GM13976 (cell line): ENCODE measurements at places on chromosomes 2 and 18.

- no peak for DNase-seq
Observed at GRCh38 chr2:175441181-175441761, 259.8 kb upstream of the ATP5MC3 start.

DNA sequence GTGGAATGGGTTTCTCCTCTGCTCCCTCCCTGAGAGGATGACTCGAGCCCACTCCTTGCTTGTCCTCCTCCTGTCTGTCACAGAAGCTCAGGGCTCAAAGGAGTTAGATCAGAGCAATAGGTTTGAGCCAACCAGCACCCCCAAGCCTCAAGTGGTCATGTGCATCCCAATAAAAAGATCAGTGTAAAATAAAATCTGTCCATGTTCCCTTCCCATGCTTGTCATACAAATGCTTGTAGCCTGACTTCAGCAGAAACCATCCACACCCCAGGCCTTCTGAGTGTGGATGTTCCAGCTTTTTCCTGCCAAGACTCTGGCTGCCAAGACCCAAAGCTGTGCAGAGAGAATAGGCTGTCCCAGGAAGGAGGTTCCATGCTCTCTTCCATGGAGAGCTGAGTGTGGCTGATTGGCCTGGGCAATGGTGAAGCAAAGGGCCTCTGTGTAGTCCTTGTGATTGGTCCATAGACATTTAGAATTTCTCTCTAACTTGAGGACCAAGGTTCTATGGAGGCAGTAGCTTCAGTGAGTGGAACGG is 67.4 kb downstream of the GYPC start:
- DNase-seq: no peak

GRCh38 chr2:166256896-166257295 is 118.8 kb downstream of the SCN9A start:
- no peak for DNase-seq

GRCh38 chr18:1658908-1659566 is 754.4 kb downstream of the ADCYAP1 start:
- no peak for DNase-seq

- DNase-seq: no peak
Observed at GRCh38 chr2:237886685-237887481, 27.5 kb downstream of the RAMP1 start.

DNA sequence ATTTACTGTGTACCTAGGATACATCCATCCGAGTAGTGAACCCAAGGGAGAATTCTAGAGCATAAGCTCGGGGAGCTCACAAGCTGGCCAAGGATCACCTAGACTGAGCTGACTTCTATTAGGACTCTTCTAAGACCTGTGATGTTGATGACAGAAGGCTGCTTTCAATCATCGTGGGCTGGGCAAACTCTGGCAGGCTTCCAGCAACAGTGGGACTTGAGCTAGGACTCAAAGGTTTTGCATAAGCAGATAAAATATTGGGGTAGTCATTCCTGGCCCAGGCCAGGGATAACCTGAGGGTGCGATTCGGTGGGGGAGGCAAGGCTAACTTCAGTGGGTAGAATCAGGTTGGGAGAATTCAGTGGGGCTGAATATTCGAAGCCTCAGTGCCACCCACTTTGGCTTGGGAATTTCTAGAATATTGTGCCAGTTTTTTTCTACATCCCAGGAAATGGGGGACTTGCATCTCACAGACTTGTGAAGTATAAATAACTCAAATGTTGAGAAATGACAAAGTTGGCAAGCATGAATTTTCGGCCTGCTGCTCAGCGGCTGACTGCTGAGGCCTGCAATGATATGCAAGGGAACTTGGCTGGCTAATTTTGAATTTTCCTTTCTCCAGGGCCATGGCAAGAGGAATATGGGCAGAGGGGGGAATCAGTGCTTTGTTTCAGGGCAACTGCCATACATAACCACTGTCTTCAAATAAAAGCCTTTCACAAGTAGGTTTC is 274.3 kb downstream of the PRKCE start:
- no peak for DNase-seq

GRCh38 chr2:47226923-47227220 is 71.8 kb upstream of the STPG4 start:
- DNase-seq: no peak

DNA sequence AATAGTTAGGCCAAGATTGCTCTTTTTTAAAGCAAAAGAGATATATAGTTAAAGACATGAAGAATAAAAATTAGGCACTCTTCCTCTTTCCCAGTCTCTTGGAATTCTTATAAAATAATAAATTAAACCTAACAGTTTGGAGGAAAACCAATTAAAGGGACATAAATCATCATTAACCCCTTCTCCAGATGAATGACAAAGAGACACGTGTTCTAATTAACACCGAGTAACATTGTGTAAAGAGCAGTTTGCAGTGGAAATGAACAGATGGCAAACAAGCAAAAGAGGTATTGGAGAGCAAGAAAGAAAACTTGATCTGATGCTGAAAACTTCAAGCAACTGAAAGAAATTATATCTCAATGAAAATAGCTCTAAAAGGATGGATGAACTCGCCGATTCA is 48.4 kb downstream of the BCL2 start:
- no peak for DNase-seq

DNA sequence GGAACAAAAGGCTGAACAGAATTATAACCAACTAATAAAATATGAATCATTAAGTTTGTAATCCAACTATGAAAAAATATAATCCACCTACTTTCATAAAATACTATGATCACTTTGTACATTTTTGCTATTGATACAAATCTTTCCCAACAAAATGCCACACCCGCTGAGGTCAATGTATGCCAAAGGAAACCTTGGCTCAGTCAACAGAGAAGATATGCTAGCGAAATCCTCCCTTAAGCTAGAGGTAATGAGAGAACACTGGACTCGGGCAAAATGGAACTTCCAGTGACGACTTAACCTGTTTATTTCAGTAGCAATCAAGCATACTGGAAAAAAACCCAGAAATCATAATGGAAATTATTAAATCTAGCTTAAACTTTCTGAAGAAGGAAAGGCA is 81.5 kb downstream of the NOL10 start:
- DNase-seq: no peak

DNA sequence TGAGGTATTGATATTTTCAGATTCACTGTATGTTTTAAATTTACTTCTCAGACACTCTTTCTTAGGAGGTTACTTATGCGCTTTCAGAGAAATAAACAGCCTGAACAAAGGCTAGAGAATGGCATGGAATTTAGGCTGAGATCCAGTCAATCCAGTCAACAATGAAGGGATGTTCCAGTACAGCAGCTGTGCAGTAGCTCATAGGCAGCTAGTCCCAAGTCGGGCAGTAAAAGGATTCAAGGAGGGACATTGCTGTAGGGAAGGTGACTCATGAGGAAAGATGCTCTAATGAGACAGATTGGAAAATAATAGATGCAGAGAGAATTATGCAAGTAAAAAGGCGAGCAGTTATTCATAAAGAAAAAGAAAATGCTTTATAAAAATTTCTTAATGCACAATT is 397.9 kb upstream of the RGPD4 start:
- DNase-seq: no peak

DNA sequence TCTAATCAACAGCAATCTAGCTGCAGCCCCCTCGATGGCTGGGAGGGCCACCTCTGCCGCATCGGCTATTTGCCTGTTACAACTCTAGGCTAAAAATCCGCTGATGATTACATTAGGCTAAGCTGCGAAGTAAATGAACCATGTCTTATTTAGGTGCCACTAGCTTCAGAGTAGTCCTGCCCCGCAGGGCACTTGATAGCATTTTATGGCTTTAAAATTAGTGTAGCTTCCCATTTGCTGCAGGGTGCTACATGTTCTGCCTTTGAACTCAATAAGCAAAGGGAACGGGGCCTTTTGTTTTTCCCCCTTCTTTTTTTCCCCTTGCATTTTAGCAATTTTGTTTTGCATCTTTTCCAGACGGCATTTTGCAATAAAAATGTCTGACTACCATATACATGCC is 270.2 kb downstream of the GBX2 start:
- no peak for DNase-seq

GRCh38 chr2:52429171-52429570 is 1338.4 kb upstream of the CHAC2 start:
- no peak for DNase-seq

GRCh38 chr2:229715895-229716507 is 1.6 kb upstream of the DNER start:
- no peak for DNase-seq

- DNase-seq: no peak
Observed at GRCh38 chr2:207341804-207342203, 176.1 kb upstream of the KLF7 start.

DNA sequence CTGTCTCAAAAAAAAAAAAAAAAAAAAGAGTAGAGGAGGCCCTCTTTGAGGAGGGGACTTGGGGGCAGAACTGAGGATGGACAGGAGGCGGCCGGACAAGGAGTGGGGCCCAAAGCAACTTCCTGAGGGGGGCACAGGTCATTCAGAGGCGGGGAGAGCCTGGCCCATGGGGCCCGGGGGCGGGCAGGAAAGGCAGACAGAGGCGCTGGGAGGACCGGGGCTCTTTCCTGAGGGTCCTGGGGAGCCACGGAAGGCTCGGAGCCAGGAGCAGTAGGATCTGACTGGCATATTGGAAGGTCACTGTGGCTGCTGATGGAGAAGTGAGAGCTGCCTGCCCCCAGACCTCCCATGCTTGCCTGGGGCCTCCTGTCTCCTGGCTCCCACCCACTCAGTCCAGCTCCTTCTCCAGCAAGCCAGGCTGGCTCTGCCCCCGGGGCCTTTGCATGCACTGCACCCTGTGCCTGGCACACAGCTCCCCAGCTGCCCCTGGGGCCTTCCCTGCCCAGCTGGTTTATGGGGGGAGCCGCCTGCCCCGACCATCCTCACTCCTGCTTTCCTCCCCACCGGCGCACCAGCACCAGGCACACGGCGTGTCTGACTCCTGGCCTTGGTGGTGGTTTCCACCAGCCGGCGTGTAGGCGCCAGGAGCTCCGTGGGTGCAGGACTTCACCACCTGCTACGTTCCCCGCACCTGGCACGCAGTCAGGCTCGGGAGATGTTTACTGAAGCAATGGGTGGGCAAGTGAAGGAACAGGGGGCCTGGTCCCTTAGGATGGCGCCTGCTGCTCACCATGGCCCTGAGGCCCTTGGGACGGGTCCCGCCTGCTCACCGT is 5.6 kb downstream of the ESPNL start:
- no peak for DNase-seq

DNA sequence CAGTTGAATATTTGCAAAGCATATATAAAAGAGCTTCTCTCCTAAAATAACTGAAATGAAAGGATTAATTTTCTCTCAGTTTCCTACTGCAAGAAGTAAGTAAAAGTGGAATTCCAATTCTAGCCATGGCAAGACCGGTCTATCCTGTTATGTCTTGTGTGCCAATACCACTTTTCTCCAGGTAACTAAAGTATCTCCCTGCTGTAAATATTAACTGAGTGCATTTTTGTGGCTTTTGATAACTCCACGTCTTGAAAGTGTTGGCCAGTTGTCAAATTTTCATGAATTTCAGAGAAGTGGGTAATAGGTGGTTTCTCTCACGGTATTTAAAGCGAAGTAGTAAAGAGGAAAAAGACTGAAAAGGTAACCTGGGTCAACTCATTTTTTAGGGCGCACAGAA is 225.9 kb downstream of the NEDD4L start:
- no peak for DNase-seq

GRCh38 chr18:62226047-62226446 is 39.0 kb downstream of the RELCH start:
- DNase-seq: no peak

DNA sequence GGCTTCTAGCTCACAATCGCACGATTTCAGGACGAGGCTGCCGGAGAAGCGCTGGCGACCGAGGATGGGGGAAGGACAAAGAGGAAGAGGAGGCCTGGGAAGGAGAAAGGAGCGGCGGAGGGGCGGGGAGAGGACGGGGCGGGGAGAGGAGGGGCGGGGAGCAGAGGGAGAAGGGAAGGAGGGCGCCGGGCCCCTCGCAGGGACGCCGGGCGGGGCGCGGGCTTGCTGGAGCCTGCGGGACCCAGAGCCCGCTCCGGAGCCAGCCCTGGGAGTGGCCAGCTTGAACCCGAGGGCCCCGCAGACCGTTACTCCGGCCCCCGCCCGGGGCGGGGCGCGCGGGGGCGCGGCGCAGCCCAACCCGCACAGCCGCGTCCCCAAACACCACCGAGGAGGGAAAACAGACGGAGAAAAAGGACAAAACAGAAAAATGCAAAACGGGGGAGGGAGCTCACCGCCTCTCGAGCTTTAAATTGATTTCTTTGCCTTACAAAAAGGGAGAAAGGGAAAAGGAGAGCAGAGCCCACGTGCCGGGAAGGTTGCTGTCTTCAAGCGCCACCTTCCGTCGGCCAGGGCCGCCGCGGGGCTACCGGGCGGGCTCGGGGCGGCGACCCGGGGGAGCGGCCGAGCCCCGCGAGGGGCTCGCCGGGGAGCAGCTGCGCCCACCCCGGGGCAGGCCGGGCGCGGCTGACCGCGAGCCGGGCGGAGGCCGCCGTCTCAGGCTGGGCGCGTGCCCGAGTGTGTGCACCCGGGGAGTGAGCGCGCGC is 781 bp upstream of the SOX11 start:
- no peak for DNase-seq

GRCh38 chr18:58960946-58961722 is 96.5 kb downstream of the ZNF532 start:
- no peak for DNase-seq

DNA sequence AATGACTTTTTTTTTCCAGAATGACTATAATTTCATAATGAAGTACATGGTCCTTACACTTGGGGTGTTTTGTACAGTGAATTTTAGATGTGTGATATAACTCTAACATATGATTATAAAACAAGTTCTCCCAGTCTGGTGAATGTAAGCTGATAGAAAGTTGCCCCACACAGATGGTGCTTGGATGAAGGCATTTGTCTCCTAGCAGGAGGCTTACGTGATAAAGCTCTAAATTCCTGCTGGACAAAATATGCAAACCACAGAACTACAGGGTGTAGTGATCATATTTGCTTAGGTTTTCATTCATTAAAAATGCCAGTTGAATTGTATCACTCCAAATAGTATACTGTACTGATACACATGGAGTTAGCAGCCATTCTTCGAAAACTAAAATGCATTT is 85.5 kb downstream of the DSC3 start:
- DNase-seq: no peak

DNA sequence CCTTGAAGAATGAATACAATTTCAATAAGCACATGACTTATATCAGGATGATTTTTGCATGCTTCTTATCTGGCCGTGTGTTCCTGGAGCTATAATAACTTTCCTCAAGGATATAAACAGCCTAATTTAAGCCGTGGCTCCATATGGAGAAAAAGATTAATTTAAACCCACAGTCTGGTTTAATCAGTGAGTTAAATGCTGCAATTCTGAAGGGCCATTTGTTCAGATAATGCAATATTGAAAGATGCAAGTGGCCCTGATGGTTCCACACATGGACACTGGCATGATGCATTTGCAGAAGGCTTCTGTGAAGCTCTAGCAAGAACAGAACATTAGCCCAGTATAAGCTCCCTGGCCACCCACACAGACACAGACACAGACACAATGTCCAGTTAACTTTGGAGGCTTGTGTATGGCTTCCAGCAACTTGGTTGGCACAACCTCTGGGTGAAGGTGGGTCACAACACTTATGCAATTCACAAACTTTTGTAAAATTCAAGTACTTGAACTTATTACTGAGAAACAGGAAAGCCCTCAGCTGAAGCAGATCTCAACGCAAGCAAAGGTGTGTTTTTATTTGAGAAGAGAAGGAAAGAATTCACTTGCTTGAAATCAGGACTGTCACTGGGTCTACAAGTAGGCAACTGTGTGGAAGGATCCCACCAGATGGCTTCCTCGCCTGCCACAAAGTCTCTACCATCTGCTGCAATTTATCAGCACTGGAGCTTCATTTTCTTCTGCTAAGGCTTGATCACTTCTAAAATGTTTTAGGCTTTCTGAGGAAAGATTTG is 63.3 kb downstream of the MDH1 start:
- no peak for DNase-seq

- DNase-seq: no peak
Observed at GRCh38 chr2:192073878-192074277, 120.9 kb downstream of the TMEFF2 start.
